ENCODE measurements at places on chromosomes 7 and 10.
A peak's percentile ranks its signal among the peaks of the same experiment; 100 is the strongest.

- no peak for DNase-seq
These were observed 245.0 kb upstream of the SORCS1 start for GRCh38 chr10:107409522-107409921.

- no peak for DNase-seq
These were observed 49.8 kb upstream of the DUSP5 start for GRCh38 chr10:110447886-110448285.

DNA sequence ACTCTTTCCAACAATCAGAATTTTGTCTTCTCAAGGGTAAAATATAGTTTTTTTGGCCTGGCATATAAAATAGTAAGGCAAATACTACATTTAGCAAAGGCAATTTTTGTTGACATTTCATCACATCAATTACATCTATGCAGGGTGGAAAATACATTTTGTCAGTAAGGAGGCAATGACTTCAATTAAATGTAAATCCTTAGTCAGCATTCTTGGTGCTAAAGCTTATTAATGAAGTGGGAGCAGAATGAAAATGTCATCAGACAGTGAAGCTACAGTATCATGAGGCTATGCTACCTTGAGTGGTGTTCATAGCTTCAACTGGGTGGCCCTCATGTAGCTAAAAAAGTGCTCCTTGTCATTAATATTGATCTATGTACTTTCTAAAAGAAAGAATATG, 8.9 kb downstream of the LRRTM3 start:
- no peak for DNase-seq

DNA sequence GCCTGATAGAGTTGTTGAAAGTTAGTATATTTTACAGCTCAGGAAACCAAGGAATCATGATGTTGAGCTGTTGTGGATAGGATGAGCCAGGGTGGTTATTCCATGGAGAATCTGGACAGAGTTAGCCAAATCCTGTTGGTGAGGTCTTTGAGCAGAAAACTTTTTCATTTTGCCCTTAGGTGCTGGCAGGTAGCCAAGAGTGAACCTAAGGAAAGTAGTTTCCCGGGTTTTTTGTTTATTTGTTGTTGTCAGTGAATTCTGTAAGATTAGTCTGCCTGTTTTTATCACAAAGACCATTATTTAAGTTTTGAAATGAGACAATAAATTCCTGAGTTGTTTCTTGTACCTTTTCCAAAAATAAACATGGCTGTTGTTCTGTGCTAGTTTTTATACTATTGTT, 61.0 kb downstream of the GALNT11 start:
- DNase-seq, result no peak

- no peak for DNase-seq
These were observed 58.9 kb downstream of the POLL start for GRCh38 chr10:101529207-101529606.

DNA sequence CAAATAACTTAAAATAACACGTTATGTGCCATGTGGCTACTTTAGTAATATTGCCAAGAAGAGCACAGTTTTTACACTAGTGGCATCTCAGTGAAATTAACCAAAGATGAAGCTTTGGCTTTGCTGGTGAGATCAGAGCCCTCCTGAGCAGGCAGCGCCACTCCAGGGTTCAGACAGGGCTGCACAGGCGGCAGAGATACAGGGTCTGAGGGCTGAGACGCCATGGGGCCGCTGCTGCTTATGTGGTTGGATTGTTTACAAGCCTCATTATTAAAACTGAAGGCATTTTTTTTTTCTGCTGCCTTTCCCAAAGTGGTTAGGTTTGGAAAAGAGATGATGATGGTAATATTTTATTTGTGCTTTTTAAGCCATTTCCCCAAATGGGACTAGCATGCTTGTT, 68.8 kb upstream of the DNAJB6 start:
- no peak for DNase-seq

- no peak for DNase-seq
These were observed 66.9 kb downstream of the BBS9 start for GRCh38 chr7:33196221-33196620.

DNA sequence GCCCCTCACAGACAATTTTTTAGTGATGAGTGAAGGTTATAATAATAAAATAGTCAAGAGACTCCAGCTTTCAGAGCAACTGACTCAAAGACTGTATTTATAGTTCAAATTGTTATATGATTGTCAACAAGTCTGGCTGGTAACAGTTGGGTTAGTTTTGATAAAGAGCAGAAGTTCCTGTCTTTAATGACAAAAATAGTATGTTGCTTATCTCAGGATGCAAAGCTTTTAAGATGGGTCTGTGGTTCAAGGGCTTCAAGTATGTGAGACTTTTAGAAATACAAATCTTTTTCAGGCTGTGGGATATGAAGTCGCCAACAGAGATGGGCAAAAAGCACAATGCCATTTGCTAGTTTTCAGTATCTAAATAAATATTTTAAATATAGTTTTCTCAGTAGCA, 118.4 kb downstream of the ABCA13 start:
- no peak for DNase-seq

DNA sequence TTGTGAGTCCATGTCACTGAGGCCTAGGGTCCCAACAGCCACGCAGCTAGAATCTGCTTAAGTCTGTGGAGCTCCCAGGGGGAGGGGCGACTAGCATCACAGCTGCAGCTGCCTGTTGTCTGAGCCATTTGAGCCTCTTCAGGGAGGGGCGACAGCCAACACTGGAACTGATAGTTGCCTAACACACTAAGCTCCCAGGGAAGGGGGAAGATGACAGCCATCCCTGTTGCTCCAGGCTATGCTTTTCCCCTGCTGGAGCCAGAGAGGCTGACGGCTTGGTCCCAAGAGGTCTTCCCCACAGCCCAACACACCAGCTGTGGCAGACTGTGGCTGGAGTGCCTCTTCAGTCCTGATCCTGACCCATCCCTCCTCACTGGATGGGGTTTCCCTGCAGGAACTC, 817.5 kb downstream of the NXPH1 start:
- no peak for DNase-seq

GRCh38 chr7:151383638-151384351, 26.0 kb downstream of the WDR86 start:
- DNase-seq, result no peak

GRCh38 chr7:101435461-101436220, 73.0 kb downstream of the COL26A1 start:
- no peak for DNase-seq

- DNase-seq, result peak; percentile 6
These were observed 12.9 kb downstream of the GRM8 start for GRCh38 chr7:127239814-127240213.

GRCh38 chr7:28807396-28807994, 150.6 kb downstream of the TRIL start:
- no peak for DNase-seq

DNA sequence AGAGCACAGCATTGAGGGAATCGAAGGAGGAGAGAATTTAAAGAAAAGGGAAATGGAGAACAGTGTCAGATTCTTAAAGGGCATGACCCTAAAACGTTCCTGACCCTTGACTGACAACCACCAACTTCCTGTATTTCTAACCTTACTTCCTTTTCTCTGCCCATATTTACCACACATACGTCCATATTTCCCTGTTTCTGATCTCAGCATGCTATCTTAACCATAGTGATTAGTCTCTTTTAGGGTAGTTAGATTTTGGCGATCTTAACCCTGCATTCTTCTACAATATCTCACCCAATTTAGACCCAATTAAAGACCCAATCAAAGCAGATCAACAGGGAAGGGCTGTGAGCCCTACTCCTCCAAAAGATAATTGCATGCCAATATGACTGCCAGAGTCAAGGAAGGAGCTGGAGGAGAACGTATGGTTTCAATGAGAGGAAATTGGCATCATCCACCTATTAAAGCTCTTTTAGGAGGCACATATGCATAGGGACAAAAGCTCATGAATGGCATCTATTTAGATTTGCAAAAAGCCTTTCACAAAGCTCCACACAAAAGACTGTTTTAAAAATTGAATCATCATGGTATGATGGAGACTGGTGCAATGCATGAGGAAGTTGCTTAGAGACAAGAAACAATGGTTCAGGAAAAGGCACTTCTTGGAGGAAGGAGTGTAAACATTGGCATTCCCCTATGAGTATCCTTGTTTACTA, 49.0 kb upstream of the ARHGAP12 start:
- DNase-seq, result no peak

DNA sequence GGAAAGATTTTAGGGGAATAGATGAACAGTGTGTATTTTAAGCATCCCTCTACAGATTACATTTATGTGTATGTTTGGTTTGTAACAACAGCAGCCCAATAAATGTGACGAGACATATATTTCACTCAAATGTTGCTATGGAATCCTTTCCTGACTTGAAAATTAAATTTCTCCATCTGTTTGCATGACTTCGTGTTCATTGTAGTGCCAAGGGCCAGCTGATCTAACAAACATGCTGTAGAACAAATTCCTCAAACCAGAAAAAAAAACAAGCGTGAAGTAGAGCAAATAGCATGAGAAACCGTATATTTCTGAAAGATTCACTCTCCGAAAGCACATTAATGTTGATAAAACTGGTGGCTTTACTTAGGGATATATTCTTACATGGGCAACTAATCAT, 87.8 kb downstream of the NRCAM start:
- no peak for DNase-seq

- DNase-seq, result no peak
These were observed 81.9 kb upstream of the CAPZA2 start for GRCh38 chr7:116780521-116780920.

DNA sequence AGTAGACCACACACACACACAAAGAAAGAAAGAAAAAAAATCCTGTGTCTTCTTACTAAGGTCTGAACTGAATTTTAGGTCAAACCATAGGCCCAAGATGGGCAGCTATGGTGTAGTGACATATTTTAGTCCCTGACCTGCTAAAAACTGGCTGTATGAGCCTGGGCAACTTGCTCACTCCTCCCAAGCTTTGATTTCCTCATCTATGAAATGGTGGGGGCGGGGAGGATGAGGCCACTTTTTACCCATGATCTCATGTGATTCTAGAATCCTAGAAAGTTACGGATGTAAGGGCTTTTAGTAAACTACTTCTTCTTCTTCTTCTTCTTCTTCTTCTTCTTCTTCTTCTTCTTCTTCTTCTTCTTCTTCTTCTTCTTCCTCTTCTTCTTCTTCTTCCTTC, 6.1 kb upstream of the CCL24 start:
- DNase-seq, result no peak

DNA sequence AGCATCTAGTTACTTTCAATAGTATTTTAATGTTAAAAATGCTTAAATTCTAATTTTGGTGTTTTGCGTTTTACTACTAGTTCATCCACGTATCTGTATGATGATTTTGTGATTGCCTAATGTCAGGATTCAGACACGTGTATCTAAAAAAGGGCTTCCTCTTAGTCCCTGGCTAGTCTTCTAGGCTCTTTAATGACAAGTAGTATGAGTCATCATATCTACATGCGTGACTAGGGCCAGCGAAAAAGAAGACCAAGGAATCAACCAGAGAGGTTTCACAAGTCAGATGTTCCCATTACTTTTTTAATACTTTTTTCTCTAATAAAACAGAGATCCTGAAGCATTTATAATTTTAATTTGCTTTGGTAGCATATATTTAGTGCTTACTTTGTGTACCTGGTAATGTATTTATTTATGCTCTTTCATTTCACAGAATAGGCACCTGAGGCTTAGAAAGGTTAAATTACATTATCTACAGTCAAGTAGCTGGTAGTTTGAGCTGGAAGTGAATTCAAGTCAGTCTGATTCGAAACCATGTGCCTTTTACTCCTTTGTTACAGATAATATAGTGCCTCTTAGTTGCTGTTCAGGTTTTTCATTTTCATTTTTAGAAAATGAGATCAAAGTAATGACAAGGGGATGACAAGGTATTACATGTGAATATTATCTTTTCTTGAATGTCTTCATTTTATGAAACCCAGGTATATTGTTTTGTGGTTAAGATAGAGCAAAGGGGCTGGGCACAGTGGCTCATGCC, 140.3 kb downstream of the FOXP2 start:
- DNase-seq, result no peak

DNA sequence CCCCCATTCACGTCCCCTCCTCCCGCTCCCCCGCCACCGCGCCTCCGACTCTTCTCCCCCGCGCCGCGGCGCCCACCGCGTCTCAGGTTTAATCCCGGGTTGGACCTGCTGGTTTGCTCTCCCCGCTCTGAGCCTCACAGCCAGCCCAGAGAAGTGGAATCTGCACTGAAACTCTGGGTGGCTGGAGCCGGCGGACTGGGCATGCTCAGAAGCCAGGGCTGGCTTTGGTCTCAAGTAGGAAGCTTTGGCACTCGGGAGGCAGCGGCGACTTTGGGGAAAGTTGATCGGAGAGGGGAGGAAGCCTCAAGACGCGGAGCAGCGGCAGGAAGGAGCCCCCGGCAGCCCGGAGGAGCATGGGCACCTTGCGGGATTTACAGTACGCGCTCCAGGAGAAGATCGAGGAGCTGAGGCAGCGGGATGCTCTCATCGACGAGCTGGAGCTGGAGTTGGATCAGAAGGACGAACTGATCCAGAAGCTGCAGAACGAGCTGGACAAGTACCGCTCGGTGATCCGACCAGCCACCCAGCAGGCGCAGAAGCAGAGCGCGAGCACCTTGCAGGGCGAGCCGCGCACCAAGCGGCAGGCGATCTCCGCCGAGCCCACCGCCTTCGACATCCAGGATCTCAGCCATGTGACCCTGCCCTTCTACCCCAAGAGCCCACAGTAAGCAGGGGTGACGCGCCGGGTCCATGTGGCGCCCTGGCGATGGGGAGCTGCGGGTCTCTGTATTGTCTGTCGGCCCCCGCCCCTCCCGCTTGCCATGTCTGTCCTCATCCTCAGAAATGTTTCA, at the start of gene PRKG1:
Gene PRKG1, plus strand, starts transcription at position 250 of the 791 bp plus-strand sequence.
- peak; percentile 7 for DNase-seq

GRCh38 chr7:143085109-143085508, 33.0 kb downstream of the OR6V1 start:
- no peak for DNase-seq

DNA sequence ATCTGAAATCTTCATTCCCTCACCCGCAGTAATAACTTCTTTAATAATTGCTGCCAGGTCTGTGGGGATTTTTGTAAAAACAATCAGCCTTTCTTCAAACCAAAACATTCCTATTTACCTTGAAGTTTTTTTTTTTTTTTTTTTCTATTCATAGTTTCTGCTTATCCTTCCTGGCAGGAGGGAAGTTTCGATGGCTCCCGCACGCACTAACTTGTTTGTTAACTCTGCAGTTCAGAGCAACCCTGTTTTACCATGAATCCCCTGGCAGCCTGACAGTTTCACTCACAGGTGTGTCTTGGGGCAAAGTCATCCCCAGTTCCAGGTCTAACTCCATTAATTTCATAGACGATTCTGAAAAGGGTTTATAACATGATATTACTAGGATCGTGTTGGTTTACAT, 149.3 kb downstream of the KLF6 start:
- DNase-seq, result no peak

- DNase-seq, result no peak
These were observed 993.7 kb upstream of the AUTS2 start for GRCh38 chr7:68604541-68604940.

GRCh38 chr10:104622175-104622574, 18.9 kb upstream of the SORCS3 start:
- no peak for DNase-seq

DNA sequence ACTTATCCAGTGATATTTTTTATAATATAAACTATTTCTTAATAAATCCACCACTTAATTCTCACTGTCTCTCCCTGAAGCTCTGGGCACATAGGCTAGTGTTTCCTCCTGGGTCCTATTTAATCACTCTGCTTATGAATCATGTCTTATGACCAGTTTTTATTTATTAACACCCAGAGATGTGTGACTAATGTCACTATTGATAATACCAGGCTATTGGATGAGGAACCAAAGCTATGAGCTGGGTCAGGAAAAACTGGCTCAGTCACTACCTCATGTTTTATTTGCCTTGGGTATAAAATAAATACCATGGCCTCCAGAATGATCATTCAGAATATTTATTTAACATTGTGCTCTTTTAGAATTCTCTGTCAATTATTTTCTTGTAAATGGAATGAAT, 5.2 kb downstream of the SEMA3E start:
- no peak for DNase-seq

GRCh38 chr10:79391231-79392019, 44.2 kb downstream of the PPIF start:
- no peak for DNase-seq
